ENCODE measurements at places on chromosomes 1 and 21.

- DNase-seq = no peak
Measured at GRCh38 chr1:113269168-113269963, 120.9 kb upstream of the MAGI3 start.

GRCh38 chr1:92464588-92465255 is 22.0 kb downstream of the GFI1 start:
- no peak for DNase-seq

DNA sequence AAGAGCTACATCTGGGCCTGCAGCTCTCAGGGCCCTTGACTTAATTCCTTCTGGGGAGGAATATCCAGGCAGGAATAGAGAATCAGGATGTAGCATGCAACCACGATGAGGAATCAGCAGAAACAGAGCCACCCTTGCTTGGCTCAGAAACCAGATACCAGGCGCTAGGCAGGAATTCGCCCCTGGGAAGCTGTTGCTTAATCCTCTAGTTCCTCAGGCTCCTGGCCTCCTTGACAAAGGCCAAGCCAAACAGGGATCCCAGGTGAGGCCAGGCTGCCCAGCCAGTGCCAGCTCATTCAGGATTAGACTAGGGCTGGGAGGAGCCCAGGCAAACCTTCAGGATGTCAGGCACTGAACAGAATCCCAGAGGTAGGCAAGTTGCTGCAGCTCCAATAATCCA is 48.2 kb upstream of the IRF2BP2 start:
- DNase-seq = peak; percentile 73

DNA sequence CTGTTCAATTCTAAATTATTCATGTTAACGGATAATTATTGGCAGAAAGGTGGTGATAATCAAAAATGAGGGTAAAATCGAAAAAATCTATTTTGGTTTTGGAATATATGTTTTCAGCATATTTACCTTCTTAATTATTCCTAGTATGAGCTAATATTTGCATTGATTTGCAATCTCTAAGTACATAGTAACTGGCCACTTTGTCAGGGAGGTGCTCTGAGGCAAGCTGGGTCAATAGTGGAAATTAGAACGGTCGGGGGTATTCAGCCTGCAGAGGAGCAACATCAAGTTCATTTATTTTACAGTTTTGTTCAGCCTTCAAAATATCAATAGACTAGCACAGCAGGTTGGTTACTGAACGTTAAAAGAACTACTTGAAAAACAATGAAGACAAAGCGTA is 1.8 kb downstream of the OTUD7B start:
- no peak for DNase-seq

DNA sequence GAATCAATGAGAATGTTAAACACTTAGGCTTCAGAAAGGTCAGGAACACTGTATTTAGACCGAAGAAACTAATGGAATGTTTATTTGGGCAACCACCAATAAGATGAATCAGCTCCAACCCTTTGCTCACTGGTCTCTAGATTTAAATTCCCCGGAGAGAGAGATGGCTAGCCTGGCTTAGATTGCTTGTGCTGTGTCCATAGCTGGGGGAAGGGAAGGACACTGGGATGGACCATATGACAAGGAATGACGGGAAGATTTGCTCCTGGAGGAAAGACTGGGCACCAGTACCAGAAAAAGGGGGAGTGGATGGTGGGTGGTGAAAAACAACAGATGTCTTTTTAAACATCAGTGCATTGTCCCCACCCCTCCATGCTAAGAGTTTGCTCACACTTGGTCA is 426.6 kb downstream of the DUSP10 start:
- peak; percentile 80 for DNase-seq

- no peak for DNase-seq
Measured at GRCh38 chr1:40059960-40060750, 19.6 kb downstream of the CAP1 start.

Data from fibroblast of skin of abdomen (primary cell).